ENCODE measurements at places on chromosomes 6 and 20.

GRCh38 chr6:111967131-111967530 lies 86.8 kb upstream of the CCN6 start:
- DNase-seq = no peak

DNA sequence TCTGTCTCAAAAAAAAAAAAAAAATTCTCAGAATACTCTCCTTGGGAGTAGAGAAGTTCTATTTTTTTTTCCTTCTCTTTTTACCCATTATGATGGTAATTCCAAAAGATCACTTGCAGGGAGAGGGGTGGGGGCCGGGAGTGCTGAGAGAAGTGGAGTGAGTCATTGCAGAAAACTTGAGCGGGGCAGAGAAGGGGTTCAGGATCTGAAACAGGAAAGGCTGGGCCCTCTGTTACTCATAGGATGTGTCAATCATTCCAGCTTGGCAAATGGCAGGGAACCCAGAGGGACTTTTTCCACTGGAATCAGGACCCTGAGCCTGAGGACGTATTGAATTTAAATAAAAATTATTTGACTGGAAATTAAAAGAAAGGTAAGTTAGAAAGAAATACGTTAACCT lies 111.4 kb upstream of the ARMC2 start:
- DNase-seq = no peak

- no peak for DNase-seq
Observed at GRCh38 chr6:109050012-109050411, 44.6 kb downstream of the SESN1 start.

DNA sequence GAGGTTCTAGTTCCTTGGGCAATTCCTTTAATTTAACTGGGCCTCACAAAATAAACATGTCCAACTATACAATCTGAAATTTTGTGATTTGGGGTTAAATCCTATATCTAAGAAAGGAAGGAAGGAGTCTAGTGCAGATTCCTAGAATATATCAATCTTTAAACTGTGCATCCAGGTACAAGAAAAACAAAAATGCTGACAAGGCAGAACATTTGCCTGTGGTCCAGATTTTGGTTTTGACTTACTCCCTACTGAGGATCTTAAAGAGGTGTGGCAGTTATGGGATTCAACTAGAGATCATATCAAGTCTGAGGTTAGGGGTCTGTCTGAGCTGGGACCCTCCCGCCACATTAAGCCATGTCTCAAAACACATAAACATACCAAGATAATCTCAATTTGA lies 17.7 kb upstream of the COX7A2 start:
- no peak for DNase-seq

DNA sequence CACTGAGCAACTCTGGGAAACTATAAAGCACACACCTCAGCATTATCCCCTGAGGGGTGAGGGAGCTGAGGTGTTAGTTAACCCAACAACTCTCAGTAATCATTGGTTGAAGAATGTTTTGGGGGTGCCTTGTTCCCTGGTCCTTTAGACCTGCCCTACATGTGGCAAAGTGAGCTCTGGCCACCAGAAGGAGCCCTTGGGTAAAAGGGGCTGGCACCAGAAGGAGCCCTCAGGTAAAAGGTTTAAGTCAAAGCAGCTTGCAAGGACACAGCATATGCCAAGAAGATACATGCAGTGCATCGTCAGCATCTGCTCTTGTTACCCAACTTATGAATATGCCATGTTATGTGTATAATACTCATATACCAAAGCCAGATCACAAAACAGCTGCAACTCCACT lies 1081.7 kb downstream of the KIF16B start:
- DNase-seq = no peak
